ENCODE measurements at places on chromosomes 3 and 15.

DNA sequence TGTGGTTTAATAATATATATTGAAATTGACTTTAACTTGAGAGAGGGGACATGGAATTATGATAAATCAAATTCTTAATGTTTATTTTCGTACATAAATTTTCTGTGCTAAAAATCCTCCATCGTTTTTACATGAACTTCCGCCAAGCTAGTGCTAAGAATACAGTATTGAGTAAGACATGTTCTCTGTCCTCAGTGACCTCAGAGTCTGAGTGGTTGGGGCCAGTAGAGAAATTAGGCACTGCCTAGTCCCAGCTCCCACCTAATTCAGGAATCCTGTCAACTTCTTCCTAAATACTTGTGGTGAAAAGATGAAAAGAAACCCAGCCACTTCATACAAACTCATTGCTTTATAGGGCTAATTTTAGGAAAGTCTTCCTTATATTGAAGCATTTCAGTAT is 110.3 kb downstream of the PPP2R3A start:
- DNase-seq = no peak

DNA sequence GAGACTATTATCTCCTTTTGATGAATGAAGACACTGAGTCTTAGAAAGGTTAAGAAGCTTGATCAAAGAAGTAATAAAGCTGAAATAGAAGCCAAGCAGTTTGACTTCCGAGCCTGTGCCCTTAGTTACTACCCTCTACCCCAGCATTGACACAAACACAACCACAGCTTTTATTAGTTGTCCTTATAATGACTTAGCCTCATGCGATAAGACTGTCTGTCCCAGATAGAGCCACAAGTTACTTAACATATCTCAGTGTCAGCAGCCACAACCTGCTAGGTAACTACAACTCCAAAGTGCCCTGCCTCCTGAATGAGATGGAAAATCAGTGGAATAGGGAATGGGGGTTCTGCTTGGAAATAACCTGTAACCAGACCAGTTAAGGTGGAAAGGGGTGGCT is 781.6 kb upstream of the CFAP20DC start:
- no peak for DNase-seq

DNA sequence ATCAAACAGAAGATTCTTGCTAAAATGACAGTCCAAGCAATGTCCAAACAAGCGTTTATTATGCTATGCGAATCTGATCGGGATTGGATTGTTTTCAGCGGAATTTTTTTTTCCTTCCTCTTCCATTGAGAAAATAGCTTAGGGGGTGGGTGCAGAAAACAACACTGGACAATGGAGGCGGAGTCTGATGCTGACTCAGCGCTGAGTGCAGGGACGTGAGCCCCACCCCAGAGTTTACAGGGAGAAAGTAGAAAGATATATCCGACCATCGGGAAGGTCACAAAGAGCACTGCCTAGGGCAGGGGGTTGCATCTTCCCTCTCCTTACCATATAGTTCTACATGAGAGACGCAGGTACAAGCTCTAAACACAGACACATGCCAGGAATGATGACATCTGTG is 117.0 kb downstream of the FOXP1 start:
- DNase-seq = no peak

- DNase-seq = peak; percentile 24
Observed at GRCh38 chr3:51675201-51675611, 4.2 kb downstream of the TEX264 start.

DNA sequence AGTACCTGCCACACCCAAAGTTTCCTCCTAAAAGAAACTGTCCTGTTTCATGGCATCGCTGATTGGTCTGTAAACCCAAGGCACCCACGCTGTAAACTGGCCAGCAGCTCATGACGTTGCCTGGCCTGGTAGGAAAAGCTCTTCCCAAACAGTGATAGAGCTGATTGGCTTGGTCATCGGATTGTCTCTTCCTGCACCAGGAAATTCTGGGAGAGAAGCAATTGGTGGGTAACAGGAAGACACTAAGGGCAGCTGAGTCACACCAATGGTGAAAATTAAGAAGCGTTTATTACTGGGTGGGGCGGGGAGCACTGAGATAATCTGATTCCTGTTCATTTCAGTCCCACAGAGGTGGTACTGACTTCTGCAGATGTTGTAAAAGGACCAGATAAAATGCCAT is 31.0 kb downstream of the KLHL6 start:
- no peak for DNase-seq

- DNase-seq = no peak
Observed at GRCh38 chr3:47267490-47267824, 15.1 kb downstream of the KIF9 start.
